Epithelial cell of prostate (primary cell): ENCODE measurements at places on chromosomes 11 and 22.

GRCh38 chr11:69320326-69320725 lies 26.4 kb downstream of the MYEOV start:
- DNase-seq: no peak

DNA sequence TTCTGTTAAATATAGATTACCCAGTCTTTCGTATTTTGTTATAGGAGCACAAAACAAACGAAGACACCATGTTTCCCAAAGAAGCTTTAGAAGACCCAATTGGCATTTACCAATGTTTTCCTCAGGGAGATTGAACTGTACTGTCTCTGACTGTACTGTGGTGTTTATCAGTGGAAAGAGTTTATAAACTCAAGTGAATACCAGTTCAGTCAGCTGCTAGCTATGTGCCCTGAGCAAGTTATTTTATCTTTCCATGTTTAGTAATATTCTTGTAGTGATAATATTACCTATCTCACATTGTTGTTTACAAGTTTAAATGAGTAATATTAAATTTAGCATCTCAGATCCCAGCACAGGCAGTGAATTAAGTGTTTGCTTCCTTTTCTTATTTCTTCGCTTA lies 773.2 kb downstream of the KCNA4 start:
- DNase-seq: no peak

DNA sequence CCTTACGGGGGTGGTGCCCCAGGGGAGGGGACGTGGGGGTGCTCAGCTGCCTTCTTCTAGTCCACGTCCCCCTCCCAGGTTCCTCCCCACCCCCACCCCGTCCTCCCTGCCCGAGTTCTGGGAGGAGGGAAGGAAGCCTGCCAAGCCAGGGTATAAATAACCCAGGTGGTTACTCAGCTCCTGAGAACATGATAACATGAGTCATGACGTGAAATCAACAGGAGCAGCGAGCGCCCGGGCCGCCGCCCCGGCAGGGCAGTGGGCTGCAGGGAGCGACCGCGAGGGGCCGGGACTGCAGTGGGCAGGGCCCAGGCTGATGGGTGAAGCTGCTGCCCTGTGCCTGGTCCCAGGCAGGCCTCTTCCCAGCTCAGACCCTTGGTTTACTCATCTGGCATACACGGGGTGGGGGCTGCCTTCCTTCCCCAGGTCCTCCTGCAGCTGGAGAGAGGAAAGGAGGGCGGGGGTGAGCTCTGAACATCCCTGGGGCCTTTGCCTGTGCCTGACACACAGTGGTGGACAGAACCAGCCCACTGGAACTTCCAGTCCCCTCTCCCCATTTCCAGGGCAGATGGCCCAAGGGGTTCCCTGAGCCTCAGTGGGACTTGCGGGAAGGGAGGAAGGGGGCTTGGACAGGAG lies 8.8 kb upstream of the PDGFB start:
- DNase-seq: peak; percentile 50

GRCh38 chr11:105202422-105202821 lies 62.9 kb upstream of the CARD18 start:
- DNase-seq: no peak

- DNase-seq: no peak
Observed at GRCh38 chr11:46102843-46103242, 18.4 kb downstream of the PHF21A start.

DNA sequence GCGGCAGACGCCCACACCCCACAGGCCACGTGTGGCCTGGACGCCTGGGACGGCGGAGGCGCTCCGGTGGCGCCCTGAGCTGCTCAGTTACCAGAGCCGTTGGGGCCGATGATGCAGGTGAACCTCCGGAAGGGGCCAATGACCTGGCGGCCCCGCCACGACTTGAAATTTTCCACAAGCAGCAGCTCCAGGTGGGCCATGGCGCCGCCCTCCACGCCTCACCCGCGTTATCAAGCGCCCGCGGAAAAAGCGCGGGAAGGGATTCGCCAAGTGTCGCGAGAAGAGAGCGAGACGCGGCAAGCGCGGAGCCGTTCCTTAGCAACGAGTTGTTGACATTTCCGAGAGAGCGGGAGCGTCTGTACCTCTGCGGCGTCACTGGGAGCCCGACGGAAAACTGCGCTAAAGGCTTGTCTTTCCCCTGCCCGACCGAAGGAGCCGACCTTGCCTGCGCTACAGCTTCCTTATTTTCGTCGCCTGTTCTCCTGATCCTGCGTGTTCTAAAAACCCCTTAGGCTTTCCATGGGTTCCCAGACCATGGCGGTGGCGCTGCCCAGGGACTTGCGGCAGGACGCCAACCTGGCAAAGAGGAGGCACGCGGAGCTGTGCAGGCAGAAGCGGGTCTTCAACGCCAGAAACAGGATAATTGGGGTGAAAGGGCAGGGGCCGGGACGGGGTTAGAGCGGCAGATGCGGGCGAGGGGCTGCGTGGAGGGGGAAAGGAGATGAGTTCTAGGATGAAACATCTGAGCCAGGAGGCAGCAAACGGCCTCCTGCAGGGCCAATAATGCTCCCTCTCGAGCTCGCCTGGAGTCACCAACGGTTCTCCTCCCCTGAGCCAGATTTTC lies at the start of the genes RIBC2 and SMC1B:
Gene RIBC2 (plus strand): TSS at position 326 of the 844 bp plus-strand sequence. CDS start 194 bp downstream, at position 520.
Gene SMC1B (minus strand): TSS at position 232 of the 844 bp plus-strand sequence. CDS start 32 bp downstream, at position 200.
- DNase-seq: no peak

- no peak for DNase-seq
Observed at GRCh38 chr22:49961005-49961600, 531 bp downstream of the PIM3 start.

DNA sequence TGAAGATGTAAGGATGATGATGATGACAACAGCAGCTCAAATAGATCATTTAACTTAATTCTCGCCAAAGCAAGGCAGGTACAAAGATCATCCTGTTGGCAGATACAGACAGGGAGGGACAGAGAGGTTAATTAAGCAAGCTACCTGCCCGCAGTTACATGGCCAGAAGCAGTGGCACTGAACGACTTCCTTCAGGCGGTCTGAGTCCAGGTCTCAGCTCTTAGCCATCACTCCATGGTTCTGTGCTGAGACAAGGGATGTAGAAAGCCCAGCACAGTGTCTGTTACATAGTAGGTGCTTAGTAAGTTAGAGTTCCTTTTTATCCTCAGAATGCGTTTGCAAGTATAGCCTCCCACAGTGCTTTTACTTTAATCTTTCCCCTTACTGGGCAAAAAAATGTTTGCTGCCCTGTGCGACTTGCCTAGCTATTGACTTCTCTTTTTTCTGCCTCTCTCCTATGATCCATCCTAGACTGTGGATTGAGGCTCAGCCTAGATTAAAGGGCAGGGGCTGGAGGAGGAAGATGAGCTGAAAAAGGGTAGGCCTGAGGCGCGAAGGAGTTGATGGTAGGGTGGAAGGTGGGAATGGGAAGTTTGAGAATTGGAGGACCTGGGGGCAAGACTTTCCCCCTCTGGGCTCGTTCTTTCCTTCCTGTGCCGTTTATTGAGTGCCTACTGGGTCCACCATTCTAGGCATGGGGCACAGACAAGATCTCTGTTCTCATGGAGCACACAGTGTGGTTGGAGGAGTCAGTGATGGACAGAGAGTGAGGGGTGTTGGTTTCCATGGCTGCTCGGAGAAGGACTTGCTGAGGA lies 108.2 kb upstream of the OR4B1 start:
- no peak for DNase-seq

DNA sequence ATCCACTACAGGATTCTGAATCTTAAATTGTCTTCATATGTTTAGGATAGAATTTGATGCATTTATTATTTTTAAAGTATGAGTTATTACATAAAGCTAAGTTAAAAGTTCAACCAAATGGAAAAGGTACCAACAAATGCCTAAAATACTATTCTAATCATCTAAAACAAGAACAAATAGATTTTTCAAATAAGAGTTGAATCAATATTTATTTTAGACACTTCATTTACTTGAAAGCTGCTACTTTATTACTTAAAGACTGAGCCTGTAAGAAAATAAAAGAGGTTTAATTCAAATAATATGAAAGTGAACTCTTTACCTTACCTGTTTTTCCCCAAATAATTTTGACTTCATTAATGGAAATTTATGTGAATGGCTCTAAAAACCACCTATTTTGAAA lies 16.9 kb downstream of the LDHAL6A start:
- DNase-seq: no peak

DNA sequence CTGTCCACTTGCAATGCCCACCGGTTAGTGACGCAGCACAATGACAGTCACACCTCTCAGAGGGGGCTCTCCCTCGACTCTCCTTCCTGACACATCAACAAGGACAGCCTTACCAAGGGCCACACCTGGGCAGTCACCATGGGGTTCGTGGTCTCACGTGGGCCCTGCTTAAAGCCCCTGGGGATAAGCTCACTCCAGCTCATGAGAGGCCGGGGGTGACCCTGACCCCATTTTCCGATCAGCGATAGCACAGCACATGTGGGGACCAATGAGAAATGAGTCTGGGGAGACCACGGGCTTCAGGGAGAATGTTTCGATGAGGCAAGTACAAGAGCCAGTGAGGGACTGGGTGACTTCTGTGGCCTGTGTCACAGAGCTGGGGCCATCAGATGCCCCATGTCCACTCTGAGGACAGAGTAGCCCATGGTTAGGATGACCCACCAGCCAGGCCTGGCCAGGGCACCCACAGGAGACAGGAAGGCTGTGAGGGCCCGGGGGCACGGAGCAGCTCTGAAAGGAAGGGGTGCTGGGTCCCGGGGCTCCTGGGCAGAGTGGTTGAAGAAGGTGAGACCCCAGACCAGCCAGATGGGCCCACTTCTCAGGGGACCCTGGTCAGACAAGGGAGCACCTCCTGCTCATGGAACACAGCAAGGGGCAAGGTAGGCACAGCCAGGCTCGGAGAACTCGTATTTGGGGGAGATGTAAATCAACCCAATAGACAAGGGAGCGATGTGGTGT lies 128.8 kb downstream of the MED15 start:
- DNase-seq: no peak

GRCh38 chr11:134674974-134675373 lies 262.9 kb upstream of the B3GAT1 start:
- DNase-seq: no peak

- no peak for DNase-seq
Observed at GRCh38 chr11:2760196-2760871, 60.5 kb upstream of the KCNQ1OT1 start.
